ENCODE measurements at places on chromosomes 16 and 17. TPM values are rescaled to one million over a fixed set of nuclear protein-coding genes. Genes with fewer than 3 reads are reported as not detected.

GRCh38 chr16:25052530-25052929 is 37.4 kb upstream of the ARHGAP17 start:
- H3K4me1 ChIP-seq = peaks cover 22% of the 10 kb centered on the region
- DNase-seq = no peak
- H3K36me3 ChIP-seq = no peaks in the 10 kb centered on the region
- no peaks in the 10 kb centered on the region for H3K27me3 ChIP-seq
- H3K27ac ChIP-seq = no peak overlapping the region
- no peak overlapping the region for H3K4me3 ChIP-seq

DNA sequence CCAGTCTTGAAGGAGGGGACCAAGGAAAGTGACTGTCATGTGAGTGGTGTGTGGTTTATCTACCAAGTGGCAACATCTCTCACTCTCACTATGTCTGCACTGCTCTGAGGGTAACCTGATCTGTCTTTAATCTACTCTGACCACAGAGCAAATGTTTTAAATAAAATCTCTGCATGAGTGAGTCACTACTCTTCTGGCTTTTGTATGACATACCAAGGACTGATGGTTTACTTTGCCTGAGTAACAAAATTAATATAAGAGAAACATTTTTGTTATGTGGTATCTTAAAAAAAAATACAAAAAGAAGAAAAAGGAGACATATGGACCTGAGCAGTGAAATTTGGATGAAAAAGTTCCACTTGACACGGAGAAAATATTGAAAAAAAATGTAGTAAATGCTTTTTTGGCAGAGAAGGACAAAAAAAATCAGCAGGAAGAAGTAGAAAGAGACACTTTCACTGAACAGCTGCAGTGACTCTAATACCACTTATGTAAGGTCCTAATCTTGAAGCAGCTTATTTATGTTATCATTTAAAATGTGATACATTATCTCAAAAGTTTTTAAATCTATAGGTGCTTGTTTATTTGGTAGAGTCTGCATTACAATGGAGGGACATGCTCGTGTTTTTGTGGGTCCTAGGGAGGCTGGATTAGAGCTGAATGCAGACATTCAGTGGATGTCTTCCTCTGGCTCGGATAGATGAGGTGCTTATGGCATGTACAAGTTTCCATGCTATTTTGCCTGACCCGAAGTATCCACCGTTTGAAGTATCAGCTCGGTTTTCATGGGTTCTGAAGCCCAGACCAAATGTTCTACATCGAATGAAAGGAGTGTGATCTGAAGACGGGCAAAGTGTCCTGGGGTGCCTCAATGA is 240.7 kb downstream of the MAP2K6 start:
- H3K4me1 ChIP-seq = peaks cover 17% of the 10 kb centered on the region
- H3K4me3 ChIP-seq = no peak overlapping the region
- no peak for DNase-seq
- H3K27ac ChIP-seq = no peak overlapping the region
- no peaks in the 10 kb centered on the region for H3K36me3 ChIP-seq

DNA sequence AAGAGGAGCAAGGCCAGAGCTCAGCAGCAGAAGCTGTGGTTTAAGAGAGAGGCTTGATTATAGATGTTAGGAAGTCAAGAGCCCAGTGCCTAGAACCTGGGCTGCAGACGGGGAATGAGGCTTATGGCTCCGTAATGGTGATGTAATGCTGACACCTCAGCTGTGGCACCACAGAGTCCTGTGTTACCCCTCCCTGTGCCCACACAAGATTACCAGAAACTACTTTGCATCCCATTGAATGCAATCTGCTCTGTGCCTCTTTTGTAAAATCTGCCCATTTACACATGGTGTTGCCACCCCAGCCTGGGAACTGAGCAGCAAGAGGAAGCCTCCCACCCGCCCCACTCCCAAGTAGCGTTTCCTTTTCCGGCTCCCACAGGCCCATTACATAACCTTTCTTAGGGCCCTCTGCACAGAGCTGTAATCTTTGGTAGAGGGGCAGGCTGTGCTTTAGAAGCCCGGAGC is 57.0 kb downstream of the PITPNC1 start:
- H3K4me1 ChIP-seq = peaks cover 7% of the 10 kb centered on the region
- no peak overlapping the region for H3K4me3 ChIP-seq
- H3K27ac ChIP-seq = no peak overlapping the region
- no peaks in the 10 kb centered on the region for H3K36me3 ChIP-seq
- H3K27me3 ChIP-seq = no peaks in the 10 kb centered on the region

DNA sequence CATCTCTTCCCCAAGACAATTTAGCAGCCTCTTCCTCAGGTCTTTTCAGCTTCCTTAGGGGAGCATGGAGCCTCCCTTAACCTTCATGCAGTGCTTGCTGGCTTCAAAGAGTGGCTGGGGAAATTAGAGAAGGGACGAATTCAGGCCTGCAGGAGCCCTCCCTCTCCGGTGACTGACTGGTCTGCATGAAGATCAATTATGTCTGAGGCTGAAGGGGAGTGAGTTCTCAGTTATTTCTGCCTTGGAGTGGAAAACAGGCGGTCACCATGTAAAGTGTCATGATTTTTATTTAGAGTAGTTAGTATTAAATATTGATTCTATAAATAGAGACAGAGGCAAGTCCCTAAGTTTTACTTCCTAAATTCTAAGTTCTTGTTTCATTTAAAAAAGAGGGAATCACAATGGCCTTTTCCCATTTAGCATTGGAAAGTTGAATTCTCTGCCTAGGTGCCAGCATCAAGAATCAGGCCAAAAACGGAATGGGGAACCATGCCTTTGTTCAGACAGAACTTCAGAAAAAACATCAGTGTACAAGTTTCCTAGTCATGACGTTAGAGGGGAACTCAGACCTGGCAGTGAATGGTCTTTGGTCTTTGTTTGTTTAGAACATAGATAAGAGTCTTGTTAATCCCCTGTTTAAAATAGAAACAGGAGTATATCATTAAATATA is 4.4 kb downstream of the GABARAPL2 start:
- no peak overlapping the region for H3K4me3 ChIP-seq
- H3K4me1 ChIP-seq = peaks cover 12% of the 10 kb centered on the region
- DNase-seq = no peak
- H3K27ac ChIP-seq = no peak overlapping the region
- H3K27me3 ChIP-seq = peaks cover 4% of the 10 kb centered on the region

- DNase-seq = no peak
- peaks cover 20% of the 10 kb centered on the region for H3K4me1 ChIP-seq
- peaks cover 18% of the 10 kb centered on the region for H3K36me3 ChIP-seq
- H3K4me3 ChIP-seq = no peak overlapping the region
- no peaks in the 10 kb centered on the region for H3K27me3 ChIP-seq
Measured at GRCh38 chr17:13568582-13569397, 32.9 kb downstream of the HS3ST3A1 start.

DNA sequence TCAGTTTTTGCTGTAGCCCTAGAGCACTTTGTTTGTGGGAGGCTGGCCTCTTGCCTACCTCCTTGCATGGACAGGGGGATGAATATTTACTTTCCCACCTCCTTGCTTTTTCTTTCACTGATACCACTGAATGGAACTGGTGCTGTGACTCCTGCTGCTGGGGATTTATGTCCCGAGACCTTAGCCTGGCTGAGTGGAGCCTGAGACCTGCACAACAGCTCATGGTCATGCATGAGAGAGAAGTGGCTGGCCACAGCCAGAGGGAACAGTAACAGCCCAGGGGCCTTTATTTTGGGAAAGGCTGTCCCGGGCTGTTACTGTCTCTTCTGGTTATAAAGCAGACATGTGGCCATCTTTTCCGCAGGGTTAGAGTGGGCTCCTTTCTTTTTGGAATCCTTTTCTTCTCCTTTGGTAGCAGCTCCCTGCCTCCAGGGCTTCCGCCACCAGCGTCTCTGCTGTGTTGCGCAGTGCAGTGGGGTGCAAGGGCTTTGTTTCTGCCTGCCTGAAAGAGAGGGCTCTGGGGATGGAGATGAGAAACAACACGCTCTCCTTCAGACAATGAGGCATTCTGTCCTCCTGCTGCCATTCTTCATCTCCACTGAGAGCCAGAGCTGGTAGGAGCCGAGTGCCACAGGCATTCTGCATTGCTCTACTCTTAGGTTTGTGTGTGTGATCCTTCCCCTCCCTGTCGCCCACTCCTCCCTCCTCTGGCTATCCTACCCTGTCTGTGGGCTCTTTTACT is 14.5 kb downstream of the SNX11 start:
- no peak overlapping the region for H3K27ac ChIP-seq
- peaks cover 7% of the 10 kb centered on the region for H3K36me3 ChIP-seq
- no peaks in the 10 kb centered on the region for H3K27me3 ChIP-seq
- peaks cover 20% of the 10 kb centered on the region for H3K4me1 ChIP-seq

DNA sequence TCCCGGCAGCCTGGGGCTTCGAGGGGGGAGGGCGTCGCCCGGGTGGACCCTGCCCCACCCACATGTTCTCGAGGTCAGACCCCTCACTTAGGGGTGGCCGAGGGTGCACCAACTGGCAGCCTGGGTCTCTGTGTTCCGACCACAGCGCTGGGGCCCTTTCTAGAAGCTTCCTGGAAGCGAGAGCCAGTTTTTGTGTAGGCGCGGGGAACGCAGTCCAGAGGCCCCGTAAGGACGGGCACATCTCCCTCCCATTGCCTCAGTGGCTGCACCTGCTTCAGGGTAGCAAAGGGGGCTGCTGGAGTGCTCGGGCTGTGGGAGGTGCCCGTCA is 148.3 kb downstream of the BANP start:
- DNase-seq = no peak
- no peak overlapping the region for H3K27ac ChIP-seq
- H3K4me1 ChIP-seq = peaks cover 10% of the 10 kb centered on the region
- no peak overlapping the region for H3K4me3 ChIP-seq
- H3K27me3 ChIP-seq = peaks cover 29% of the 10 kb centered on the region

DNA sequence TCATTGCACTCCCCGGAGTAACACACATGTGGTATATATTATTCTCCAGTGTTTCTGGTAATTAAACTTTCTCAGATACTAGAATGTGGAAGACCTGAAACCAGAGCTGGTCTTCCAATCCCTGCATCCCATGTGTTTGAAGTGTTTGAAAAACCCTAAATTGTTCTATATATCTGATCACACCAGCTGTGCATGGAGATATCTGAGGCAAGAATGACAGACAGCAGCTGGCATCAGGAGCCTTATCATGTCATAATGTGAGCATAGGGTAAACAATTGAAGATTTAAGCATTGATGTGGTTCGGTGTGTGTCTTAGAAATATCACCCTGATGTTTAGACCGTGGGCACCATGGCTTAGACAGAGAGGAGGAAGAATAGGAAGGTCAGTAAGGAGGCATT is 251.0 kb downstream of the CDH11 start:
- H3K27me3 ChIP-seq = peaks cover 3% of the 10 kb centered on the region
- H3K27ac ChIP-seq = no peak overlapping the region
- no peaks in the 10 kb centered on the region for H3K36me3 ChIP-seq

DNA sequence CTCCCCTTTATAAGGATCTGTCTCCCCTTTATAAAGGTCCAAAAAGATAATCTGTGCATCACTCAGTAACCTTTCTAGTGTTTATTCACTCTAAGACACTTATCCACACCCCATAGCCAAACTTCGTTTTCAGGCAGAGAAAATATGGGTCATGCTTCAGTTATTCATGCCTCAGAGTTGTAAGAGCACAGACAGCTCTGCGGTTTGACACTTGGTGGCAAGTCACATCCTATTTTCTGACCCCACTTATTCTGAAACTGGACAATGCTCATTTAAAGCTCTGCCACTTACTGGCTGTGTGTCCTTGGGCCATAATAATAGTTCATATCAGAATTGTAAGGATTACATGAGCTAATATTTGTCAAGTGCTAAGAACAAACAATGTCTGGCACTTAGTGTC is 2.0 kb upstream of the KRTAP2-1 start:
- H3K4me1 ChIP-seq = peaks cover 11% of the 10 kb centered on the region
- DNase-seq = no peak
- no peaks in the 10 kb centered on the region for H3K27me3 ChIP-seq
- H3K4me3 ChIP-seq = peak overlapping the region; percentile 20
- no peaks in the 10 kb centered on the region for H3K36me3 ChIP-seq
- H3K27ac ChIP-seq = peak overlapping the region; percentile 48

DNA sequence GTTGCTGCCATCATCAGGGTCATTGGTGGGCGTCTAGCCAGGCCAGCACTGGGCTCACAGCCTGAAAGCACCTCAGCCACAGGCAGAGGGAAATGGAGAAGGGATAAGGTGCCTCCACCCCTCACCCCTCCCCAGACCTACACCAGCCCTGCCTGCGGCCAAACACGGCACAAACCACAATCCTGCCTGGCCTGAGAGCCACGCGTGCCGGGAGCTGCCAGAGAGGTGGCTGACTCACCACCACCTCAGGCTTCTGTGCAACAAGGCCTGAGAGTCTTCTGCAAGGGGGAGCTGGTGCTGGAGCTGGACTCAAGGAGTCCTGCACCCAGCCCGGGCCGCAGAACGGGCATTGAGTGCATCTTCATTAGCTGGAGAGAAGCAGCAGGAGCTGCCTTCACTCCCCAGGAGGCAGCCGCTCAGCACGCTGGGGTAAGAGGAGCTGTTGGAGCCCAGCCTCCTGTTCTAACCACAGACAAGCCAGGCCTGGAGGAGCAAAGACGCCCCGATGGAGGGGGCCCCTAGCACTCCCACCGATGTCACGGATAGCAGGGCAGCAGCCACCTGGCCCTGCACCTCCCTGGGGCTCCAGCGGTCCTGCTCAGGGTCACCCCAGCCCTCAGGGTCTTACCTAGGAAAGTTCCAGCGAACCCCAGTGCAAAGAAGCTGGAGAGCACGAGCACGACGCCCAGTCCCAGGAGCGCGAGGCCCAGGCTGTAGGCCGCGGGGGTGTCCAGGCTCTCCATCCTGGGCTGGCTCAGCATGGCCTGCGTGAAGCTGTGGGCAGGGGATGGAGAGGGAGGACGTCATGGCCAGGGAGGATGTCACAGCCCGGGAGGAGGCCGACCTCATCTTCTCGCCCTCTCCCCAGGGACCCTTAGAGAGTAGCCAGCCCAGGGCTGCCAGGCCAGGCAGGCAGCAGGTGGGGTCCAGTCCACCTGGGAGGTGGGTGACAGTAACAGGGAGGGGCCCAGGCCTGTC is 16.0 kb upstream of the RASD1 start:
- DNase-seq = no peak
- H3K4me1 ChIP-seq = peaks cover 17% of the 10 kb centered on the region
- H3K36me3 ChIP-seq = no peaks in the 10 kb centered on the region
- H3K27me3 ChIP-seq = no peaks in the 10 kb centered on the region
- no peak overlapping the region for H3K4me3 ChIP-seq

GRCh38 chr17:75614006-75614405 is 19.2 kb upstream of the SMIM5 start:
- no peaks in the 10 kb centered on the region for H3K4me1 ChIP-seq
- no peaks in the 10 kb centered on the region for H3K27me3 ChIP-seq
- no peak overlapping the region for H3K4me3 ChIP-seq
- no peak overlapping the region for H3K27ac ChIP-seq
- no peaks in the 10 kb centered on the region for H3K36me3 ChIP-seq

DNA sequence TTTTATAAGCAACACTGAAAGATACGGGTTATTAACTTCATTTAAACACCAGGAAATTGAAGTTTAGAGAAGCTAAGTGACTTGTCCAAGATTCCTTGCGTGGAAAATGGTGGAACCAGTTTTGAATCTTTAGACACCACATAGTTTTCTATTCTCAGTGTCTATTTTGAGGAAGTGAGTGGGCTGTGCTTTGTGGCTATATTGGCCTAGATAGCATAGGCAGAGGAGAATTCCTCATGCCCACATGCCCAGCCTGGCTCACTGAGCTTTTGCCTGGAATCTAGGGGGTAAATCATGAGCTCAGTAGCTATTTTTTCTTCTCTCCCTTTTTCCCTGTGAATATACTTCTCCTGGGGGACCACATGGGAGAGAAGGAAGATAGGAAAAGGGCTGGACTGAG is 431.3 kb downstream of the HS3ST3B1 start:
- no peak for DNase-seq
- H3K4me3 ChIP-seq = no peak overlapping the region
- H3K4me1 ChIP-seq = peaks cover 8% of the 10 kb centered on the region
- no peak overlapping the region for H3K27ac ChIP-seq

The PRDM7 gene
- not detected for total RNA-seq

The VMO1 gene
- 1.2 TPM for total RNA-seq

The CHD9NB gene
- total RNA-seq = 2.6 TPM

The CCL17 gene
- total RNA-seq = not detected

The BEAN1 gene
- 1.1 TPM for total RNA-seq

All from type B pancreatic cell (in vitro differentiated cells).